ENCODE measurements at places on chromosomes 6 and 20.

DNA sequence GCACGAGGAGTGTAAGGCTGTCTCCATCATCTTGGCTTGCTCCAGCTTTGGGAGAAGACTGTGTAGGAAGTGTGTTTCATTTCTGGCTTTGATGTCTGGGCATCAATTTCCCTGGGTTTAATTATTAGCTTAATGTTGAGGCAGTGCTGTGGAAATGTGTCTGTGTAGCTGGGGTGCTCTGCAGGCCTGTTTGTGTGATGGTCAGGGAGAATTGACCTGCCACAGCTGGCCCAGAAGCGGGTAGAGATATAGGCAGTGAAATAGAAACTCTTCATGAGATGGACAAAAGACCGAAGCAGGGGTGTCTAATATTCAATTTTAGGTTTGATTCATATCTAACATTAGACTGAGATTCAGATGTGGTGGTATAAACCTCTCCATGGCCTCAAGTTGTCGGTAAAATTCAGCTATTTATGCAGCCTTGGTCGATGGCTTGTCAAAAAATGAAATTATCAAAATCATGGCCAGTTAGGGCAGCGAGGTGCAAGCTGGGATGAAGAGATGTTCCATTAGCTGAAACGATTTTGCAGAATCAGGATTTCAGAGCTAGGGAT, 95.3 kb upstream of the SNX9 start:
- DNase-seq = no peak

GRCh38 chr6:157885211-157885788, 62.3 kb downstream of the SNX9 start:
- no peak for DNase-seq

- no peak for DNase-seq
Measured at GRCh38 chr6:101926149-101926925, 532.8 kb downstream of the GRIK2 start.

- DNase-seq = no peak
Measured at GRCh38 chr20:60759651-60760050, 492.4 kb upstream of the CDH4 start.

DNA sequence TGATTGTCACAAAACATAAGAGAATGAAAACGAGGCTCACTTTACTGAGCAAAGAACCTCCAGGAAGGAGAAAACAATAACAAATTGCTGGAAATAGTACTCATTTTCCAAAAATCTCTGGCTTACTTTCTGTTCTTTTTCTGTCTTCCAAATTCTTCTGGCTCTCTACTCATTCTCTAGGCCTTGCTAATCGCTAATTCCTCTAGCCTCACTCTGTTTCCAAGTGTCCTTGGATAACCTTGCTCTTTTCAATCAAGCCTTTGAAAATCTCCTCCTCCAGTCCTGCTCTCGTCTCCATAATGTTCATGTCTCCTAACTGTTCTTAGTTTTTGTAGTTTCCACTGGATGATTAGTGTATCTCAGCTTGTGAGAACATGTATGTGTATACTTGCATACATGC, 96.2 kb upstream of the MAP7 start:
- DNase-seq = no peak

DNA sequence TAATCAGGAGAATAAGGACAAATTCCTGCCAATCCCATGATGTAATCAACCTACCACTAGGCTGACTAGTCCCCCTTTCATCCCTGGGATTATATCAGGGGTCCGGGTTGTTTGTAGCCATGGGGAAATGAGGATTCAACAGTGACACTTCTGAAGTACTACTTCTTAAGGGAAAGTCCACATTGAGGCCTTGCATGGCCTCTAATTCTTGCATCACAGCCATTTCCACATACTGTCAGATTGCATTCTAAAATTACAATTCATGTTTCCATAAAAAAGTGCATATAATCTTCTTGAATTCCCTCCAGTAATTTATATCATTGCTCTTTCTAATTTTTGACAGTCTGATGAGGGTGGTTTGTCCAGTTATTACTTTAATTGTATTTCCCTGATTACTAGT, 184.2 kb downstream of the PHF3 start:
- no peak for DNase-seq

DNA sequence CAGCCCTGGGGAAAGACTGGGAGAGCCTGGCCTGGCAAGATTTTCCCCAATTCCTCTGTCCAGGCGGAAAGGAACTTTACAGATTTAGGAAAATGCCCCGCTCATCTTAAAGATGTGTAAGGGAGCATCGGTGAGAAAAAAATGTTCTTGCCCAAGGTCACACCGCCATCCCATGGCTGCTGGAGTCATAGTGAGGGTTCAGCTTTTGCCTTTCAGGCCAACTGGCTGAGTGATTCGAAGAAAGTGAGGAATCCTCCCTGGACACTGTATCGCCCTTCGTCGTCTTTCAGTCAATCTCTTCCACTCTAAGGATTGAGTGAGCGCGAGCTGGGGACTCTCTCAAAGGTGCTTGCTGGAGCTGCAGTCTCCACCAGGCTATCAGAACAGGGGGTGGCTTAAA, 1.4 kb downstream of the WFDC2 start:
- no peak for DNase-seq

DNA sequence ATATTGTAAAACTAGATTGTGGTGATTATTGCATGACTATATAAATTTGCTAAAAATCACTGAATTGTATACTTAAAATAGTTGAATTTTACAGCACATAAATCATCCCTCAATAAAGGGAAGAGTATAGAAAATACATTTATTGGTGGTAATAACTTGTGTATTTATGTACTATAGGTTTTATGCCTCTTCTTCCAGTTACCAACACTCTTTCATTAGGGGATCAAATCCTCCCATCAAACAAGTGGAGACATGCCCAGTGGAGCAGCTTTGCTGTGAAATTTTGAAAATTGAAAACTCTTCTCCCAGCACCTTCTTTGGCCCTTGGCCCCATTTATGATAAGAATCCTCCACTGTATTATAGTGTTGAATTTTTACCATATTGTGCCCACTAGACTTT, 10.1 kb upstream of the SSR1 start:
- DNase-seq = no peak

DNA sequence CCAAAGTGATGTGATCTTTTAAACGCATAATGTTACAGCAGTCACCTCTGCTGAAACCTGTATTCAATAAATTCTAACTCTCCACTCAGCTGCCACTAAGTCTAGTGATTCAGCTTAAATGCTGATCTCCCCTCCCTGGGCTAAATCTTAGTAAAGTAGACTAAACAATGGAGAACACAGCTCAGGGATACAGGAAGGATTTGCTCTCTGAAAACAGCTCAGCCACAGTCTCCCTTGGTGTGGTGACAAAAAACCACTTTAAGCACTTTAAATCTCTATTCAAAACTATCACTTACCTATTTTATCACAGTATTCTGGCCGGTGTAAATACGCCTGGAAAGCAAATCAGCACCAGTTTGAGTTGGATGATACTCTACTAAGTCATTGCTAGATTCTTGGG, 130.6 kb downstream of the RFX6 start:
- DNase-seq = no peak

GRCh38 chr20:58612121-58612691, 38.9 kb upstream of the STX16 start:
- DNase-seq = no peak

- DNase-seq = no peak
Measured at GRCh38 chr20:4192378-4193068, 177.2 kb upstream of the RNF24 start.

DNA sequence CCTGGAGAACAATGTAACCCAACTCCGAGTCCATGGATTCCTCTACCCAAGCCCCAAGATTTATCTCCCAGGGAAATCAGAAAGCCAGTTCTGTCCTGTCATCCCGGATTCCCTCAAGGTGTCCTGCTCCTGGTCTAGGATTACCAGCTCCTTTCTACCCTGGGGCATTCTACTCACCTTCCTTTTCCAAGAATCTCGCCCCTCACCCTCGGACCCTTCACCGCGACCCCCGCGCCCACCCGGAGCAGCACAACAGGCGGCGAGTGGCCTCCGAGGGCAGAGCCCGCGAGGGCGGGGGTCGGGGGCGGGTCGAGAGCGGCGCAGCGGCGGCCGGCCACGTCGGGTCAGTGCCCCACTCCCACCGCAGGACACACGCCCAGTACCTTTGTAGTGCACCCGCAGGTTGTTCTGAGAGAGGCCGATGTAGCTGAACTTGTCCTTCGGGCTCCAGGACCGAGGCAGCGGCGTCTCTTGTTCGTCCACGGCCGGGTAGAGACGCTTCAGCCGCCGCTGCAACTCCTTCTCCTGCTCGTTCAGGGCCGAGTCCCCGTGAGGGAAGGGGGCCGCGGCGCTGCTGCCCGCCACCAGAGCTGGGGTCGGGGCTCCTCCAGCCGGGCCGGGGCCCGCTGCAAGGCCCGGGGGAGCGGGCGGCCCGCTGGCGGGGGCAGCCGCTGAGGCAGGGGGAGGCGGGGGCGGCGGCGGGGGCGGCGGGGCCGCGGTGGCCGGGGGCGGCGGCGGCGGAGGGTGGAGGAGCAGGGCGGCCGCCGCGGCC, 897 bp downstream of the RANBP9 start:
- no peak for DNase-seq

DNA sequence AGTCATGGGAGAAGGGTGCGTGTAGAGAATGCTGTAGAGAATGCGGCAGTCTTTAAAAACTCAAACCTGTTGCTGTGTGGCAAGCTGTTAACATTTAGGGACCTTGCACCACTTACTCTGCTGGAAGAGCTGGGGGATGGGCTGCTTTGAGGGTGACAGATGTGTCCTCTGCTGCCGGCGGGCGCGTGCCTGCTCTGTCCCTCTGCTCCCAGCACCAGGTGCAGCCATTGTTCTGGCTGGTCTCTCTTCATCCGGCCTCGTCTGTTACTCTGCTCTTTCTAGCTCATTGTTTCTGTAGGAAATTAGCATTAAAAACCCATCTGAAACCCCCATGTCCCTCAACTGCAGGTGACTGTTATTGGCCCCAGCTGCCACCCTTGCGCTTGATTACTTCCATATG, 78.5 kb downstream of the CBFA2T2 start:
- no peak for DNase-seq

DNA sequence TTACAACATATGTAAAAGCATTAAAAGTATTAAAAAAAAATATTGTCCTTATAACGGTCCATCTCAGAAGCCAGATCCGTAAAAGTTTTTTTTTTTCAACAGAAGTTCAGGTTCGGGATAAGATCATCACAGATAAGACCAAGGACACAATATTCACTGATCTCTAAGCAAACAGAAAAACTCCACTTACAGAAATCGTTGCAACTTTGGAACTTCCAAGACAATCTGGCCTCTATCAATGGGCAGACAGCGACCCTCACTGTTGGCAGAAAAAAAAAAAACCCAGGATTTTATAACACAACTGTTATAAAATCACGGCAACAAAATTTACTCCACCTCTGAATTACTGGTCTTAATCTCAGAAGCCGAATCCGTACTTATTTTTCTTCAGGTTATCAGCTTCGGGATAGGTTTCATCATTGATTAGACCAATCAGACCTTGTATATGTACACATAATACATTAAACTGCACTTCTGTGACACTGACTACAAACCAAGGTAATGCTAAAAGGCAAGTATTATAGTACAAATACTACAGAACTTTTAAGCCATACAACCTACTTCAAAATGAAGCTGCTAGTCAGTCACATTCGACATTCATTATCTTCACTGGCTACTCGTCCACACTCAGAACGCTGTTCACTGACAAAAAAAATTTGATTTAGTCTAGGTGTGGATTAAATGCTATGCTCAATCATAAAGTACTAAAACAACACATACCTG, 34.7 kb upstream of the SYNCRIP start:
- no peak for DNase-seq

- no peak for DNase-seq
Measured at GRCh38 chr20:24683676-24684075, 214.2 kb downstream of the SYNDIG1 start.

DNA sequence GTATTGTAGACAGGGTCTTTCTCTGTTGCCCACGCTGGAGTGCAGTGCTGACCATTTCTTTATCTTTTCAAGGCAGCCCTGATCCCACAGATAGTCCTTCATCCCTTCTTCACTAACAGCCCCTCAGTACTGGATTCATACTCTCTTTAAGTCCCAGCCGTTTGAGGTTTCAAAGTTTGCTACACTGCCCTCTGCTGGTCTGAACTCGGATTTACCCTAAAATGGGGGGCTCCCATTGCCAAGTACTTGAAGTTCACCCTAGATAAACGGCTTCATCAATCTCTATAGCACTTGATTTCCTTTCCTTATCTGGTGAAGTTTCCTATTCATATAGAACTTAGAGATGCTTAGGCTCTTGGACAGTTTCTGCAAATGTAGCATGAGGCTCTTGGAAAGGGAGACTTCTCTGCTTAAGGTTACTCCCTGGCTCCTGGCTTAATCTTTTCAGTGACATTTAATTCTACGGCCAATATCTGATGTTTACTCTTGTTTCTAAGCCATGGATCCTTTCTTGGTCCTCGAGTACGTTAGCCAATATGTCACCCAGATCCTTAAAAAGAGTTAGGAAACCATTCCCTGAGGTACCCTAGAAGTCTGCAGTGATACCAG, 21.4 kb upstream of the PREP start:
- DNase-seq = no peak

- no peak for DNase-seq
Measured at GRCh38 chr6:10495029-10495428, 26.1 kb upstream of the GCNT2 start.

Data from cortex of kidney (tissue), 1 donor.